ENCODE measurements at places on chromosomes 13 and 19.

DNA sequence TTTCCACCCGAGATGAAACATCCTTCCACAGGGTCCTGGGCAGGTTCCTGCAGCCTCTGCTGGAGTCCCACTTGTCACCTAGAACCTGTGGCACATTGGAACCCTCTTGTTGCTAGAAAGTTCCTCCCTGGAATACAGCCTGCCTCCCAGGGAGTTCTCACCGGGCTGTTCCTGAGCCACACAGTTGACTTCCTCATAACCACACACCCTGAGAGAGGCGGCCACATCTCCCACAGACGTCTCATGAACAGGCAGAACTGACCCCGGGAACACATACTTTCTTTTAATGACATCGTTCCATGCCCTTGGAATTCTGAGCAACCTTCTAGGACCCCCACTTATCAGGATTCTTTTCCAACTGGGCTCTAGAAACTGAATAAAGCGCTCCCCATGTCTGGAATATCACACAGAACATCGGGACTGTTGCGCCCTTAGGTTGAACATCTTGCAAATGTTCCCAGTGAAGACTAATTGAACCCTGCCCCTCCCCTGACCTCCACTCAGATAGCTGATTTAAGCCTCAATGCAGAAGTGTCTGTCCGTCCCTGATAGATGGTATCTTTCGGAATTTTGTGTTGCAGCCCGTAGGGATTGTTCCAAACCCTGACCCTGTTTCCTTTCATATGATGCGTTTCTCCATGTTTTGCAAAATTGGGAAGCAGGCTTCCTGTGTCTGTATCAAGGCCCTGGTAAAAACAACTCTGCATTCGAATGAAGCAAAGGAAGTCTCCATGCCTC lies 91.1 kb downstream of the RAB20 start:
- DNase-seq: no peak

GRCh38 chr13:27878274-27878673 lies 41.5 kb upstream of the PDX1 start:
- DNase-seq: no peak

GRCh38 chr19:12956446-12957388 lies at the start of gene GADD45GIP1:
GADD45GIP1 (minus strand) TSS chr19:12957223; CDS start chr19:12957212, 11 bp downstream.
- peak; percentile 72 for DNase-seq

- no peak for DNase-seq
These were observed 6.8 kb downstream of the NAPA start for GRCh38 chr19:47507924-47508553.

- DNase-seq: no peak
These were observed 152.8 kb downstream of the SOX1 start for GRCh38 chr13:112219740-112220139.

GRCh38 chr19:18304458-18305310 lies 18.2 kb downstream of the LSM4 start:
- peak; percentile 79 for DNase-seq

DNA sequence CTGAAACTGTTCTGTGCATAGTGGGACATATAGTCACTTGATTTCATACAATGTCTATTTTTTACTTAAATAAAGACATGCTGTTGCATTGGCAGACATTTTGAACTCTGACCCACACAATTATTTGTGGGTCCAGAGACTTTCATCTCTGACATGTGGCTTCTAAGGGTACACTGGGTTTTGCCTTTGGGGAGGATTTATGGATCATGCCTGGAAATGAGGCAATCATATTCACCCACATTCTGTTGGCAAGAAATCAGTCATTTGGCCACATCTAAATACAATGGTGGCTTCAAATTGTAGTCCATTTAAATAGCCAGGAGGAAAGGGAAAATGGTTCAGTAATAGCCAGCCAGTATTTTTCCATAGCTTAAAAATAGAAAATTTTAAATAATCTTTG lies 238.3 kb upstream of the KLF12 start:
- no peak for DNase-seq

- no peak for DNase-seq
These were observed 275.6 kb downstream of the KLF5 start for GRCh38 chr13:73334445-73334844.

- DNase-seq: no peak
These were observed 114.6 kb upstream of the ZNF91 start for GRCh38 chr19:23509686-23510450.

GRCh38 chr13:43326100-43326499 lies 302.7 kb downstream of the DNAJC15 start:
- no peak for DNase-seq

GRCh38 chr13:45933203-45933908 lies 81.8 kb upstream of the SIAH3 start:
- DNase-seq: no peak

DNA sequence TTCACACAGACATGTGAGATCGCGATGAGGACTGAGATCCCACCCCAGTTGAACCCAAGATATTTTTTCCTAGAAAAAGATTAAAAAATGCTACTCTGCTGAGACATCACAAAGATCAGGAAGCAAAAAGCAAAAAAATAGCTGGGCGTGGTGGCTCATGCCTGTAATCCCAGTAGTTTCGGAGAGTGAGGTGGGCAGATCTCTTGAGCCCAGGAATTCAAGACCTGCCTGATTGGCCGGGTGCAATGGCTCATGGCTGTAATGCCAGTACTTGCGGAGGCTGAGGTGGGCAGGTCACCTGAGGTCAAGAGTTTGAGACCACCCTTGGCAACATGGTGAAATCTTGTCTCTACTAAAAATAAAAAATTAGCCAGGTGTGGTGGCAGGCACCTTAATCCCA lies 1.1 kb downstream of the FUT3 start:
- DNase-seq: no peak

- DNase-seq: no peak
These were observed 10.9 kb downstream of the ACP4 start for GRCh38 chr19:50801107-50801506.

- no peak for DNase-seq
These were observed 47.0 kb upstream of the USPL1 start for GRCh38 chr13:30570691-30571090.

DNA sequence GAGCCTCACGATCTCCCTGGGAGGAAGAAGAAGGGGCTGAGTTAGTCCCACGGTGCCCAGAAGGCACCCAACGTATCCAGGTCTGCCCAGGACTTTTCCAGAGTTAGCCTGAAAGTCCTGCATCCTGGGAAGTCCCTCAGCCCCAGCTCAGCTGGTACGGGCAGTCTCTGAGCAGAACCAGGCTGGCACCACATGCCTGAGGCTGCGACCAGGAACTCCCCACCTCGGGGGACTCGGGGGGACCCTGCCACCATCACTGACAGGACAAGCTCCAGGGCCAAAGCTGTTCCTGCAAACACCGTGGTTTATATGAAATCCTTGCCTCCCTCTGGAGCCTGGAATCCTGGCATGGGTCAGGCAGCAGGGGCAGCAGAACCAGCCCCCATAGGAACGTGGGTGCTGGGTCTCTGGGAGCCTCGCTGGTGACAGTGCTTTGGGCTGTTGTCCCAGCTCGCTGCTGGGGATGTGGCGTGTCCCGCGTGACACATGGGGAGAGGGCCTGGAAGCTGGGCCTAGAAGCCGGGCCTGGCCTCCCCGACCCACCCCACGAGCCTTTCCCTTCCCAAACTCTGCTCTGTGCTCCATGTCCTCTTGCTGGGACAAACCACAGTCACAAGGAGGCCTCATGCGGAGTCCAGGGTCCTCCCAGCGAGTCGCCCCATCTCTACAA lies 55.5 kb downstream of the GNG7 start:
- DNase-seq: no peak

GRCh38 chr19:5369962-5370367 lies 29.4 kb upstream of the PTPRS start:
- DNase-seq: no peak

DNA sequence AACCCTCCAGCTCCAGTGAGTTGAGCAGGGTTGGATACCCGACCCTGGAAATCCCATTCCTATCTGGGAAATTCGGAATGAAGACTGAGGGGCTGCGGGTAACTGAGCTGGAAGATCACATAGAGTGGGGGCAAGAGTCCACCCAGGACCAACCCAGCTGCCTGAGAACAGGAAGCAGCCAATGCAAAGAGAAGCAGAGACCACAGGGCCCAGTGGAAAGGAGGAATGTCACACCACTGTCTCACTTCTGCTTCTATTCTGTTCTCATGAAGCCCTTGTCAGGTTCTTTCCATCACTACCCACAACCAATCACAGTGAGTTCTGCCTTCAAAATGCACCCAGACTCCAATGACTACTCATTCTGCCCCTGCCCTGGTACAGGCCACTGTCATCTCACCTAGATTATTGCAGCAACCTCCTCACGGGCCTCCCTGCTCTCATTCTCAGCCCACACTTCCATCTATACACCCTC lies 15.3 kb downstream of the DYRK1B start:
- no peak for DNase-seq

GRCh38 chr13:40961214-40961613 lies 57.9 kb downstream of the ELF1 start:
- DNase-seq: no peak

GRCh38 chr19:7230826-7231225 lies 63.4 kb downstream of the INSR start:
- DNase-seq: no peak

GRCh38 chr13:110524541-110525257 lies 36.8 kb downstream of the RAB20 start:
- DNase-seq: no peak

DNA sequence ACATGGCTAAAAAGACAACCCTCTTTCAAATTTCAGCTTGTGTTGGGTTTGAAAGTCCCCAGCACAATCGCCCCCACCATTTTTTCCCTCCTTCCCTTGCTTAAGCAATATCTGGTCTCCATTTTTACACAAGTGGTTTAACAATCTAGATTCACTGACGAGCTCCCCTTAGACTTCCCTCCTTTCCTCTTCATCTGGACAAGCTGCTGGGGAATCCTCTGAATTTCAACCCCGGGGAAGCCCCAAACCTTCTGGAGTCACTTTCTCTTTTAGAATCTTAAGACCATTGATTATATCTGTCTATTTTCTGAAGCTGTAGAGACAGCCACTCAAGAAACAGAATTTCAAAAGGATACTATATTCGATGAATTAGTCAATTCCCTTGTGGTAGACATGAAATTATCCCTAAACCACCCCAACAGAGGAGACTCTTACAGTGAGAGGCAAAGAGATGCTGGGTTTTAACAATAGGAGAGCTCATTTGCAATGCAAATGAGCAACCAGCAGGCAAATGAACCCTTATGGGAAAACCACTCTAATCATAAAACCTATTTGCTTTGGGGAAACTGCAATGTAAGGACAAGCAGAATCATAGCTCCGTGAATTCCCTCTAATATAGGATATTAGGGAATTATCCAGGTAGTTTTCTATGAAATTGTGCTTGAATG lies 78.9 kb downstream of the TEX26 start:
- no peak for DNase-seq

- no peak for DNase-seq
These were observed 39.7 kb downstream of the MLLT1 start for GRCh38 chr19:6239871-6240676.
